ENCODE measurements at places on chromosomes 11 and 22. TPM values are rescaled to one million over a fixed set of nuclear protein-coding genes. Genes with fewer than 3 reads are reported as not detected.

The RHOD gene
- total RNA-seq: 97.0 TPM

The TMEM151A gene
- 0.08 TPM for total RNA-seq

The TCN2 gene
- total RNA-seq: 6.5 TPM

The ANO9 gene
- total RNA-seq: 18.4 TPM

The C22orf31 gene
- total RNA-seq: not detected

The GSTT2B gene
- total RNA-seq: 3.8 TPM

The IL18 gene
- 15.5 TPM for total RNA-seq

The C11orf16 gene
- total RNA-seq: not detected

The MIAT gene
- 3.0 TPM for total RNA-seq

The OR52E6 gene
- total RNA-seq: not detected

The IL17REL gene
- total RNA-seq: not detected

The KCNE3 gene
- total RNA-seq: 0.55 TPM

The OR52E8 gene
- not detected for total RNA-seq

The RFPL1 gene
- total RNA-seq: not detected

The OR51E2 gene
- total RNA-seq: not detected

The SPON1 gene
- total RNA-seq: 3.2 TPM

The UCP2 gene
- total RNA-seq: 18.5 TPM

The MMP3 gene
- total RNA-seq: not detected

The TRIM66 gene
- total RNA-seq: 6.6 TPM

Data from kidney epithelial cell (primary cell).